CD8-positive, alpha-beta memory T cell (primary cell): ENCODE measurements at places on chromosomes 5 and 9. TPM values are rescaled to one million over a fixed set of nuclear protein-coding genes. Genes with fewer than 3 reads are reported as not detected.

DNA sequence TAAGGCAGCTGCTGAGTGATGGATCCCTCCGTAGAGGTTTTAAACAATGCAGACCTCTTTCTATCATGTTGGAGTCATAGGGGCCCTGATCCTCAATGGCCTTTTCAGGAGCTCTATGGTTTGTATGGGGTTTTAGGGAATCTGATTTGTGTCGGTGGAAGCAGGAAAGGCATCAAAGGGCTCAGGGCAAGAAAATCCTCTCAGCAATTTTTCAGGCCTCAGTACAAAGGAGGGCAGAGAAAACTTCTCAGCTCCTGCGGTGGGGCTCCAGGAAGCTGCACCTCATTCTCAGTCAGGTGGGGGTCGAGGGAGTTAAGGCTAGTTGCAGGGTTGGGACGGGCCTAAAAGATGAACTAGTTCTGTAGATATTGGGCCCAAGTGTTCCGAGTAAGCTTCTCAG, 35.0 kb downstream of the GLRA1 start:
- DNase-seq: no peak

DNA sequence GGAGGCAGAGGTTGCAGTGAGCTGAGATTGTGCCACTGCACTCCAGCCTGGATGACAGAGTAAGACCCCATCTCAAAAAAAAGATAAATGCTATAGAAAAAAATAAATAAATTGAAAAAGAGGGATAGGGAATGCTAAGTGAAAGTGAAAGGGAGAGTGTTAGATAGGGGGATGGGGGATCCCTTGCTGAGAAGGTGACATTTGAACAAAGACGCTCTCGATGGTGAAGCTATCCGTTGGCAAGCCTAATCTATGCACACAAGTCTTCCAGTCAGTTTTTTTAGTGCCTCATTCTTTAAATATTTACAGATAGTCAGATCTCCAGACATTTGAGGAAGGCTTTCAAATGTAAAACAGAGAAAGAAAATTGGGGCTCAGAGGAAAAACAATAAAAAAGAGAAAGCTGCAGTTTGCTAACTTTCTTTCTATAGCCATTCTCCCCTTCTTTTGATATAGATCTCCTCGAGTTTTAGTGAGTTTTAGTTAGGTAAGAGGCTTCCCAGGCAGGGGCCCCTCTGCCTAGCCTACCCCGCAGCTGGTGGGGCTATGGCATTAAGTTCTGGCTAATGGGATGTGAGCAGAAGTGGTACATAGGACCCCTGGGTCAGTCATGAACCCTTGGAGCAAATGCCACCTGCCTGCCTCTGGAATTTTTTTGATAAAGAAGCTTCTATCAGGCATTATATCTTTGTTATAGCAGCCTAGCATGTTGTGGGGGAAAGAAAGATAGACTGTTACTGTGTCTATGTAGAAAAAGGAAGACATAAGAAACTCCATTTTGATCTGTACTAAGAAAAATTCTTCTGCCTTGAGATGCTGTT, 12.0 kb downstream of the GLRX start:
- DNase-seq: no peak

- DNase-seq: no peak
Measured at GRCh38 chr9:127897193-127897692, 2.2 kb downstream of the ST6GALNAC6 start.

- DNase-seq: no peak
Measured at GRCh38 chr9:131833906-131834305, 94.0 kb upstream of the RAPGEF1 start.

GRCh38 chr5:142082182-142082781, 26.3 kb upstream of the NDFIP1 start:
- DNase-seq: no peak

- no peak for DNase-seq
Measured at GRCh38 chr5:82100303-82101077, 128.7 kb downstream of the ATG10 start.

- no peak for DNase-seq
Measured at GRCh38 chr9:104934691-104935500, 6.9 kb upstream of the ABCA1 start.

- DNase-seq: no peak
Measured at GRCh38 chr5:145407300-145408047, 427.7 kb downstream of the PRELID2 start.

- DNase-seq: no peak
Measured at GRCh38 chr5:34811706-34812105, 27.3 kb upstream of the TTC23L start.

Gene IL9
- 12.5 TPM for total RNA-seq

Gene KCNV2
- total RNA-seq: not detected

Gene MSMP
- 0.51 TPM for total RNA-seq

Gene PCDHA9
- total RNA-seq: not detected
